ENCODE measurements at places on chromosomes 12 and 14.
A peak's percentile ranks its signal among the peaks of the same experiment; 100 is the strongest.

GRCh38 chr12:89993632-89994031 lies 285.0 kb upstream of the ATP2B1 start:
- DNase-seq = no peak

- DNase-seq = no peak
These were observed 139.5 kb downstream of the CHST11 start for GRCh38 chr12:104596134-104596799.

GRCh38 chr14:54665946-54666345 lies 99.0 kb downstream of the SAMD4A start:
- DNase-seq = no peak

DNA sequence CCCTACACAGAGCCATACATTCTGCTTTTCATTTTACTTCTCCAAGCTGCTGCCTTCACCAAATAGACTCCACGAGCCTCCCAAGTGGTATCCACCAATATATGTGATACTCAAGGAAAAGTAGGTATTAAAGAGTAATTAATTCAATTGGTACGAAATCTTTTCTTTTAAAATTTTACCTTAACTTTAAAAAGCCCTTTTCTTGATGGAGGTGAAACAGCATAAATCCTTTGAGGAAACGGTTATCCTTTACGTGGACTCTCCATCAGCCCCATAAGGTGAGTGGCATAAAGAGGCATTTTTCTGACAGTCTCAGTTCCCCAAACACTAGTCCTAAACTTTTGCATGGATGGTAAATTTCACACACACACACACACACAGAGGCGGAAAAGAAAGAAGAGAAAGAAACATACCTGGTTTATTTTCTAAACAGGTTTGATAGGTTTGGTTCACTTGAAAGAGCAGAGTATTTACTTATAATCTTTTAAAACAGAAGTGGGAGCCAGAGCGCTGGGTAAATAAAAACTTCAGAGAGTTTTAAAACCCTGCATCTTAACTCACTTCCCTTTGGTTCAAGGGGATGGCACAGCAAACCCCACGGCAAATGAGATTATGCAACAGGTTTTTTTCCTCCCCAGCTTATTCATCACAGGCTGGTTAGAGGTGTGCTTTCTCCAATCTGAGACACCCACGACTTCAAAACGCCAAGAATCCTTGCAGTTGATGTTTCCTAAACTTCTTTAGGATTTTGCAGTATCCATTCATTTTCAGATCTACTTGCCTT lies 1.9 kb downstream of the DUSP16 start:
- peak; percentile 66 for DNase-seq

GRCh38 chr12:105982022-105982421 lies 156.7 kb downstream of the NUAK1 start:
- no peak for DNase-seq

DNA sequence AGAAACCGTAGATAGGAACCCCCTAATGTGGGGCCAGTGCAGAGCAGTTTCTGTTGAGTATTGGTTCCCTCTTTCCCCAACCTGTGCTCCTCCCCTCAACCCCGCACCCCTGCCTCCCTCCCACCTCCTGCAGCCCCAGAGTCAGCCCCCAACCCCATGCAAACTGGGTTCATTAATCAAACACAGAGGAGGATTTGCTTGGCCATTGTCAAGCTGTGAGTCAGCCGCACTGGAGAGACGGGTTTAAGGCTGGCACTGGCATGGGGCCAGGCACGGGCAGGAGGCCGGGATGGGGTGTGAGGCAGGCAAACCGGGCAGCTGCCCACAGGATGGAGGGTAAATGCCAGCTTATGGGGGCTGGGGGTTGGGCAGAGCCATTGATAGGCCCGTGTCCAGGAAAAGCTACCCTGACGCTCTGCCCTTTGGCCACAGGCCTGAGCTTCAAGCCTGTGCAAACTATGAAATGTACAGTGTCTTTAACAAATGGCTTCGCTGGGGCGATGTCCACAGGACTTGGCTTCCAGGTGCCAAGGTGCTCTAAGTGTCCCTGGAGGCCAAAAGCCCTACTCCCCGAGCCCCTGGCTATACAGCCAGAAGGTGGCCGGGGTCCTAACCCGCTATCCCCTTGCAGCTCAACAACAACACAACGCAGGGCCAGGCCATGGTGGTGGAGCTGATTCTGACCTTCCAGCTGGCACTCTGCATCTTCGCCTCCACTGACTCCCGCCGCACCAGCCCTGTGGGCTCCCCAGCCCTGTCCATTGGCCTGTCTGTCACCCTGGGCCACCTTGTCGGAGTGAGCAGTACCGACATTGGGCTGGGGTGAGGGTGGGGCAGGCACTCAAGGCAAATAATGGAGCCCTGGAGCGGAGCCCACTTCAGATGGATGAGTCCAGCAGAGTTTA lies 1.4 kb downstream of the AQP5 start:
- no peak for DNase-seq

DNA sequence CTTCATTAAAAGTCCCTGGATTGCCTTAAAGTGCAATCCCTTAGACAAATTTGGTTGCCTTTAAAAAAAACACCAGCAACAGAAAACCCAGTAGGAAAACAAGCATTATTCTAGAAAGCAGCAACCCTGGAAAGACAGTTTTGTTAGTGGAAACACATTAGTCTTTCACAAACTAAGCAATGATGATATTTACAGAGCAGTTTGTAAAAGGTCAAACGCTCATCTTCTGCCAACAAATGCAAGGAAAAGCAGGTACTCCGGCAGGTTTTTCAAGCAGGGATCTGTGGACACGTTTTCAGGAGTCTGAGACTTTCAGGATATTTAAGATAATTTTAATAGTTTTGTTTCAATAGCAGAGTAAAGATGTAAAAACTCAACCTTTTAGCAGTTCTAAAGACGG lies 202.2 kb downstream of the EXOC5 start:
- DNase-seq = no peak

GRCh38 chr12:121872546-121873215 lies 14.0 kb upstream of the HPD start:
- DNase-seq = no peak

- DNase-seq = no peak
These were observed 52.1 kb downstream of the RIN3 start for GRCh38 chr14:92565718-92566115.

DNA sequence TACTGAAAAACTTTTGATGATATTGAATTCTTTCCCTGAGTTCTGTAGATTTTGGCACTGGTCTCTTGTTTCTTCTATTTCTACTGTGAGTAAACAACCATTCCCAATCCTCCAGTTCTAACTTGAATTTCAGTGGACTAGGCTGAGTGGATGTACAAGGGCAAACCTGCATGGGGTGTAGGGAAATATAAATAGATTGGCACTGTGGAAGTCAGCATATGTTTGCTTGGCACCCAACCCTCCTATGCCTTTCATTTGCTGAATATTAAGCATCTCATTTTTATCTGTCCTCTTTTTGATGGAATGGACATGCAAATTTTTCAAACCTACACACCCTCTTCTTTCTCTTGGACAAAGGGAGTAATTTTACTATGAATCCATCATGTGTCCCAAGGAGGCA lies 828.3 kb downstream of the DIO2 start:
- no peak for DNase-seq

GRCh38 chr14:86990396-86990795 lies 1002.6 kb downstream of the GALC start:
- DNase-seq = no peak

GRCh38 chr12:63064080-63064479 lies 86.9 kb downstream of the AVPR1A start:
- no peak for DNase-seq

DNA sequence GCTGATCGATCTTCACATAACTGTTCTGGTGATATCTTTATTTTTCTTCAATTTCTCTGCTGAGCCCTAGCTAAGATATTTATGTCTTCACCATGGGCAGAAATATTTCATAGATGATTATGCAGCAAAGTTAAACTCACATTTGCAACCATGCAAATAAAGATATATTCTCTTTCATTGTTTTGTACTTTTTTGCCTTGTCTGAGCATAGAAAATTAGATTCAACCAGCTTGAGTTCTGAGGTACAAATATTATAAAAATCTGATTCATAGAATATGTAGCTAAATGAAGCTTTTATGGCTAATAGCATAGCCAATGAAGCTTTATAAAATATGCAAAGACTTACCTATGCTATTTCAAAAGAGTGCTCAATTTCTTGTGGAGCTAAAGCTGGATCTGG lies at the start of gene TAS2R13:
TAS2R13 (minus strand) TSS at position 101 of the 400 bp plus-strand sequence. CDS start 264 bp downstream, outside the sequence.
- no peak for DNase-seq

DNA sequence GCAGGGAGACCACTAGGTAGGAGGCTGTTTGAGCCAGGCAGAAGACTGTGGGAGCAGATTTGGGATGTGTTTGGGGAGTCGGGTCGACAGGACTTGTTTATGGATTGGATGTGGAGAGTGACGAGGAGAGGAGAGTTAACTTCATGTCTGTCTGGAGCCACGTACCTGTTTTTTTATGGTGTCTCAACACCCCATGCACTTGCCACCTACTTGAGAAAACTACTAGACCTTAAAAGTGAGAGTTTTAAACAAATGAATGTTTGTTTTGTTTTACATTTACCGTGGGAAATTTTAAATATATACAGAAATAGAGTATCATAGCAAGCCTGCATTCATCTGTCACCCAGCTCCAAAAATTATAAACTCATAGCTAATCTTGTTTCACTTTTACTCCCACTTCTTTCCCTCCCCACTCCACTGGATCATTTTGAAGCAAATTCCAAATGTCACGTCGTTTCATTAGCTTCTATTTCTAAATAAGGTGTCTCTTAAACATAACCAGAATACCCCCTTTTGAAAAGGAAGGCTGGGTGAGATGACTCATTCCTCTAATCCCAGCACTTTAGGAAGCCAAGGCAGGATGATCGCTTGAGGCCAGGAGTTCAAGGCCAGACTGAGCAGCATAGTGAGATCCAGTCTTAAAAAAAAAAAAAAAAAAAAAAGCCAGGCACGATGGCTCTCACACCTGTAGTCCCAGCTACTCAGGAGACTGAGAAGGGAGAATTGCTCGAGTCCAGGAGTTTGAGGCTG lies 136.2 kb downstream of the ANO6 start:
- no peak for DNase-seq

DNA sequence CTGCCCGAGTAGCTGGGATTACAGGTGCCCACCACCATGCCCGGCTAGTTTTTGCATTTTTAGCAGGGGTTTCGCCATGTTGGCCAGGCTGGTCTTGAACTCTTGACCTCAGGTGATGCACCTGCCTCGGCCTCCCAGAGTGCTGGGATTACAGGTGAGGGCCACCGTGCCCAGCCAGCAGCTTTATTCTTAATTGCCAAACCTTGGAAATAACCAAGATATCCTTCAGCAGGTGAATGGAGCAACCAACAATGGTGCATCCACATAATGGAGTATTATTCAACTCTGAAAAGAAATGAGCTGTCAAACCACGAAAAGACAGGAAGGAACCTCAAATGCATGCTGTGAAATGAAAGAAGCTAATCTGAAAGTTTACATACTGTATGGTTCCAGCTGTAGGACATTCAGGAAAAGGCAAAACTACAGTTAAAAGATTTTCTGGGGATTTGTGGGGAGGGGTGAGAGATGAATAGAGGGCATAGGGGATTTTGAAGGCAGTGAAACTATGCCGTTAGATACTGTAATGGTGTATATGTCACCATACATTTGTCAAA lies 118.8 kb upstream of the CCND2 start:
- no peak for DNase-seq

- DNase-seq = no peak
These were observed 3.8 kb downstream of the SDSL start for GRCh38 chr12:113425960-113426453.

DNA sequence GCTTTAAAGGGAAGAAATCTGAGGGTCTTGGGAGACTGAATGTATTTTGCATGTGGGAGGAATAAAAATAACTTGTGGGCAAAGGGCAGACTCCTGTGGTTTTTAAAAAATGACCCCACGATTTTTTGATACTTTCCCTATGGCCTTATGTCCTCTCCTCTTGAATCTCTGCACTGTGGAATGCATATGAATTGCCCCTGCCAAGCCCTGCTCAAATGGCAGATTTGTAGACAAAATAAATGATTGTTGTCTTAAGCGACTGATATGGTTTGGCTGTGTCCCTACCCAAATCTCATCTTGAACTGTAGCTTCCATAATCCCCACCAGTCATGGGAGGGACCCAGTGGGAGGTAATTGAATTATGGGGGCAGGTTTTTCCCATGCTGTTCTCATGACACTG lies 223.8 kb downstream of the DACT1 start:
- no peak for DNase-seq

- no peak for DNase-seq
These were observed 13.7 kb upstream of the VPS37B start for GRCh38 chr12:122909442-122910288.

DNA sequence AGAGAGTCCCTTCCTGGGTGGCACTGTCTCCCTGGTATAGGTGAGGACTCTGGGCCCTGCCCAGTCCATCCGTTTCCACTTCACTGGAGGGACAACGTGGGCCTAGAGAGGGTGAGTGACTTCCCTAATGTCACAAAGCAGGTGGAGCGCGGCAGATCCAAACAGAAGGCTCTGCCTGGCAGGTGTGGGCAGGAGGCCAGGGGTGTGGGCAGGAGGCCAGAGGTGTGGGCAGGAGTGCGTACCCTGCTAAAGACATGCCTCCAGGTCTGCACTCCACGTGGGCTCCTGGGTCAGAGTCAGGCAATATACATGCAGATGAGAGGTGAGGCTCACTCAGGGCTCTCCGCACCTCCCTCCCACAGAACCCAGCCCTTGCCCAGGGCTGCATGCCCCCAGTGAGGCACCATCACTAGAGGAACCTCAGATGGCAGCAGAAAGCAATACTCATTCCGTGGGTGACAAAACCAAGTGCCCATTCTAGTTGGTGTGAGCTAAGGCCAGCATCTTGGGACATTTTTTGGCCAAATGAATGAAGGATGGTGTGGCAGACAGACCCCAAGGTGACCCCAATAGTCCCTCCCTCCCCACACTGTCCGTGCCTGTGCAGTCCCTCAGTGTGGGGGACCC lies 271.6 kb upstream of the RTL1 start:
- DNase-seq = no peak

GRCh38 chr12:74890237-74890599 lies 319.4 kb downstream of the KCNC2 start:
- DNase-seq = peak; percentile 25

GRCh38 chr12:105554223-105554678 lies 223.8 kb downstream of the C12orf75 start:
- no peak for DNase-seq

DNA sequence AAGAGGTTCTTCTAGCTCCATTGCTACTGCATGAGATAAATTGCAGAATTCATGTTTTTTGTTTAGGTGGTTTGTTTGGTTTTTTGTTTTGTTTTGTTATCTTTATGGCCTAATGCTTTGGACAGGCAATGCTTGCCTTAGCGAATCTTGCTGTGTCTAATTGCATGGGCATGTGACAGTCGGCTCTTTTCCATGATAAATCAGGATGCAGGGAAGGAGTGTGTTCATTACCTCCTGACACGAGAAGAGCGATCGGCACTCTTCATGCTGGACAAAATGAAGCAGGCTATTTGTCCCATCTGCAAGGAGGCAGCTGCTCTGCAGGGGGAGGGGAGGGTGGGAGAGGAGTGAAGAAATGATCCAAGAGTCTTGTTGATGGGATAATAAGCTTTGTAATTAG lies 6.5 kb downstream of the CCDC60 start:
- DNase-seq = no peak
